ENCODE measurements at places on chromosomes 3 and 15. TPM values are rescaled to one million over a fixed set of nuclear protein-coding genes. Genes with fewer than 3 reads are reported as not detected.

DNA sequence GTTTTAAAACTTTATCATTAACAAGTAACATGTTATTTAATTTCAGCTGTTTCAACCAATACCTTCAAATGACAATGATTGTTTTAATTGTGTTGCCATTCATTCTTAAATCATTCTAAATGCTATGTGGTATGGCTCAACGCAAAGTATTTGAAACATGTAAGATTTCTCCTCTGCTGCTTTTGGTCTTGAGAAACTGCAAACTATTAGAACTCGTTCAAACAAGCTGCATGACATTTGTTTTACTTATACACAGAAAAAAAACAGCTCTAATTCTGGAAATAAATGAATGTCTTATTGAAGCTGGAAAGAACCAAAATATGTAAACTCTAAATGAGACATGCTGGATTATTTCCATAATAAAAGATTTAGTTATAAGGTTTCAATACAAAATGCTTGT is 29.3 kb downstream of the FBN1 start:
- DNase-seq, result no peak

The ZNF662 gene
- total RNA-seq, result 0.30 TPM

The C3orf85 gene
- total RNA-seq, result not detected

DNA sequence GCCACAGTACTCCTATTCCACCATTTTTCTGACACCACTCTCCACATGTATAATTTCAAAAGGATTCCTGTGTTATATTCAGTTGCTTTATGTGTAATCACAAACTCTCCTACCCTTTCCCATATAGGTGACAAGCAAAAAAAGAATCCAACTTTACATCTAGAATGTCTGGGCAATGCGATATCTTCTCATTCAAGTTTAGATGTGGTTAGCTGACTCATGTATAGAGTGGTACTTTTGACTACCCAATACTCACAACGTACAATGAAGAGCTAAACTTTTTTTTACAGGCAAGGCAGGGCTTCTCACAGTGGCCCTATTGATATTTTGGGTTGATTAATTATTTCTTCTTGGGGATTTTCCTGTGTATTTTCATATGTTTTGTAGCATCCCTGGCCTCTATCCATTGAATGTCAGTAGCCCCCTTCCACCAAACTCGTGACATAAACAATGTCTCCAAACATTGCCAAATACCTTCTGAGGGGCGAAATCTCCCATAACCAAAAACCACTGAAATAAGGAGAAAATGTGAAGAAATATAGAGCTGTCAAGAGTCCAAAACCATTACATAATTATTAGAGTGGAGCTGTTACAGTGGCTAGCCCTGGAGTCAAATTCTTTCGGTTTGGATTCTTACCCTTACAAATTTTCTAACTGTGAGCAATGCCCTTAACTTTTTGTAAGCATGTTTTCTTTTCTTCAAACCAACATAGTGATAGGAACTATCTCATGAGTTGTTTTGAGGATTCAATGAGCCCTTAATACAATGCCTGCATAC is 342.6 kb downstream of the NSUN3 start:
- no peak for DNase-seq

DNA sequence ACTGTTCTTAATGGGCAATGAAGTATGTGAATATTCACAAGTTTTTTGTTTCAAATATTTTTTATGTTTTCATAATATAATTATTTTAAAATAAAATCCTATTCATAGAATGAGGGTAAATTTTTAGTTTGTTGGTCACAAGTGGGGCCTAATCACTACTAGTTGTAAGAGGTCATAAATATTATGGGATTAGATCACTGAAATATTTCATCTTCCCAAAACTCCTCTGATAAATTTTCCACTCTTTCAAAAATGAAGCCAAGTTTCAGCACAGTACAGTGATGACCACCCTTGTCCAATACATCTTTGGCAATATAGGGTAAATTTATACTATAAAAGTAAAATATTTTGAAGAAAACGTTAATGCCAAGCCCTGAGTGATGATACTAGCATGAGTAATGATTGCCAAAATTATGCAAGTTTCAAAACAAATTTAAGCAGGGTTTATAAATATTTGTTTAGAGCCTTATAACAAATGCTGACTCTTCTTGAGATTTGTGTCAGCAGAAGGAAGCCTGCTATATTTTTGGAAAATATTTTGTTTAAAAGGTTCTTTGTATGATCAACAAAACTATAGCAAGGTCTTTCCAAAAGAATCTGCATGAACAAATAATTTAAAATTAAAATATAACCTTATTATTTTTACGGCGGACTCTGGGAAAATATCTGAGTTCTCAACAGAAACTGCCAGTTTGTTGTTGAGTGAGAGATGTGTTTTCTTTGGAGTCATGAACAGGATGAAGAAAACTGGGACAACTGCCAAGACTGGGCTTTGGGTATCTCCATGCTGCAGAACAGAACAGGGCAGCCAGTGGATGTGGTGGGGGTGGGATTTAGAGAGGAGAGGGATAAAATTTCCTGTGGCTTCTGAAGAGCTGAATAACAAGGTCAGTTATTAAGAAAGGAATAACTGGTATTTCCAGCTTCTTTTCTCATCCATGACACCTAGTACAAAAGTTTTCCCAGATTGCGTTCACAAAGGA is 17.9 kb upstream of the TM4SF1 start:
- DNase-seq, result peak; percentile 82

GRCh38 chr15:51312166-51313073 is 26.0 kb downstream of the CYP19A1 start:
- no peak for DNase-seq

The OSBPL10 gene
- total RNA-seq, result 14.0 TPM

GRCh38 chr15:90564051-90564450 is 34.3 kb downstream of the CRTC3 start:
- no peak for DNase-seq

GRCh38 chr3:136818191-136818768 is 646 bp upstream of the SLC35G2 start:
- DNase-seq, result peak; percentile 96

All from Daoy (cell line).